ENCODE measurements at places on chromosomes 5 and 9.

DNA sequence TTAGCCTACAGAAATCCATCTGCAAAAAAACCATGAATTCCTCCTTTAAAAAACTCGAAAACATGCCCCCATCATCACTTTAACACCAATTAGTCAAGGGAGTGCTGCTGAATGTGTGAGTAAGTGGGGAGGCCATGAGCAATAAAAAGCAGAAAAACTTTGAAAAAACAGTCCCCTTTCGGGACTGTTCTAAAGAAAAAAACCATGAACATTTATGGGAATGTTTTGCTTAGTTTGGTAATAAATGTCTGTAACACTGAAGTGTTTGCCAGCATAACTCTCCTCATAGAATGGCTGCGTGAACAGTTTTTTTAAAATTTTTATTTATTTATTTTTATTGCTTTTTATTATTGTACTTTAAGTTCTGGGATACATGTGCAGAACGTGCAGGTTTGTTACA, 99.4 kb upstream of the TARS1 start:
- DNase-seq = no peak

GRCh38 chr5:91072881-91073280, 310.2 kb downstream of the ARRDC3 start:
- no peak for DNase-seq

GRCh38 chr5:138595180-138595795, 20.1 kb upstream of the HSPA9 start:
- DNase-seq = no peak

GRCh38 chr5:1784197-1785050, 15.2 kb downstream of the MRPL36 start:
- DNase-seq = no peak

- DNase-seq = no peak
Observed at GRCh38 chr9:33893861-33894260, 76.9 kb downstream of the UBE2R2 start.

DNA sequence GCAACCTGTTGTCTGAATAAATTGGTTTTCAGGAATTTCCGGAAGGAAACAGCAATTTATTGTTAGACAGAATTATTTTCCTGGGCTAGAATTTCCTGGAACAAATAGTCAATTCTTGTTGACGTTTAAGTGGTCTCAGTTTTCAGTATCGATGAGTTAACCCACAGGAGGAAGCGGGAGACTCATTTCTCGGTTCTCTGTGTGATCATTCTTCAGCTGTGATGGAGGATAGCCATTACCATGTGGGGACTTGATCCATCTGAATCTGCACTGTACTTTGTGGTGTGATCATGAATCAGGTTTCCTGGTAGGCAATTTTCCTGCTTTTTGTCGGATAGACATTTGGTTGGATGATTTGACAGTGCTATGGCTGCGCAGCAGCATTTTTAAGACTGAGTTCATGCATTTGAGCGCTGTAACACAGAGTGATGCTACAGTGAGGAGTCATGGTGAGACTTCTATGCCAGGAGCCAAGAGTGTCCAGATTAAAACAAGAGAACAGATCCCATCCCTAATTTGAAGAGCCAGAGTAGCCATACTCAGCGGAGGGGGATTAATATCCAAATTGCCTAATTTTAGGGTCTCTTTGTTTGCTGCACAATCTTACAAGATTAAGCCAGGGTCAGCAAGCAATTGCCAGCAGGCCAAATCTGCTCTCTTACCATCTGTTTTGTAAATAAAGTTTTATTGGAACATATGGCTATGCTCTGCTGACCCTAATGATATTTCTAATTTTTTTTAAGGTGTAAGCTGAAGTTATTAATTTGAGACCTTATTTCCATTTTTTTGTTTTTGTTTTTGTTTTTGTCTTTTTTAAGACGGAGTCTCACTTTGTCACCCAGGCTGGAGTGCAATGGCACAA, 355.9 kb downstream of the RAB3C start:
- DNase-seq = no peak

DNA sequence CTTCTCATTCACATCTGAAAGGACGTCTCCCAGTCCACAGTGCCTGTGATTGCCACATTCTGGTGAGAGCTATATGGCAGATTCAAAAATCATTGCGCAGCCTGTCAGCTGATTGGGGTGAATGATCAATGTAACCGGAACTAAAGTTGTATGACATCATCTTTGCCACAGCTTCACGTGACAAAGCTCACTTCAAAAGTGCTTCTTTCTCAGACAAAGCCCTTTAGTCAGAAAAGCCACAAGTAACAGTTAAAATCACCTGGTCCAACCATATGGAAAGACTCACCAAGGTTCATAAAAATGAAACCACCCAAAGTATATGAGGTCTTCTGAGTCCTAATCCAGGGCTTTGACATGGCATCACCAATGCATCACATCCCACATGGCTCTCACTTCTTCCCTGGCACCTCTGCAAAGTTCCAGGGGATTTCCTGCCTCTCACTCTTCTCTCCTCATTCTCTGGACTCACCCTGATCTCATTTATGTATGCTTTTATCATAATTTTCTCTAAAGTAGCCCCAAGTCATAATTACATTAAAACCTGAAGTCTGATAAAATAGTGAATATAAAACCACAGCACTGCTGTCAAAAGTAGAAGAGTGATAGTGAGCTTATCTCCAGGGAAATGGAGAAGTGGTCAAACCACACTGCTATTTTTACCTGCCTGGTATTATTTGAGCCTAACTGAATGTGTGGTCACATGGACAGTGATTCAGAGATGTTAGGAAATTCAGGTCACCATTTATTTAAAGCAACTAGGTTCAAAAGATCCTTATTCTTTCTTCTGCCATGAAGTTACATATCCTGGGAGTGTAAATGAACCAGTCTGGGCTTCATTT, 193.1 kb upstream of the PTGER4 start:
- DNase-seq = no peak

DNA sequence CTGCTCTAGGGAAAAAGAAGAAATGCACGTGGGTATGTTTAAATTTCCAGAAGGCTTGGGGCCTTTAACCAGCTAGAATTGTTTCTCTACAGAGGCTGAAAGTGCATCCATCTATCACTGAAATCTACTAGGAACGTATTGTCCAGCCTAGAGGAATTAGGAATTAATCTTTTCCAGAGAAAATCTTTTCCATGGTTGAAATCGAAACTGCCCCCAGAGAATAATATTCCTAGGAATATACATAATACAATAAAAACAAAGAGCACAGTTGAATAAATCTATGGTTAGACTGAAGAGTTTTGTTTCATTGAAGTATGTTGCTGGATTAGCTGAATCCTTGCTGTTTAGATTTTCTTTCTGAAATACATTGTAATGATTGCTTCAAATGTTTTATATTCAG, 378.5 kb downstream of the PLK2 start:
- no peak for DNase-seq

DNA sequence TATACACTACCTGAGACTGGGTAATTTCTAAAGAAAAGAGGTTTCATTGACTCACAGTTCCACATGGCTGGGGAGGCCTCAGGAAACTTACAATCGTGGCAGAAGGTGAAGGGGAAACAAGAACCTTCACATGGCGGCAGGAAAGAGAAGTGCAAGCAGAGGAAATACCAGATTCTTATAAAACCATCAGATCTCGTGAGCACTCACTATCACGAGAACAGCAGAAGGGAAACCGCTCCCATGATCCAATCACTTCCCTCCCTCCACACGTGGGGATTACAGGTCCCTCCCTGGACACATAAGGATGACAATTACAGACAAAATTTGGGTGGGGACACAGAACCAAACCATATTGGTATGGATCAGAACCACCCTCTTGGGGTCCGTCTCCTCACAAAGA, 44.2 kb upstream of the SPIN1 start:
- no peak for DNase-seq

DNA sequence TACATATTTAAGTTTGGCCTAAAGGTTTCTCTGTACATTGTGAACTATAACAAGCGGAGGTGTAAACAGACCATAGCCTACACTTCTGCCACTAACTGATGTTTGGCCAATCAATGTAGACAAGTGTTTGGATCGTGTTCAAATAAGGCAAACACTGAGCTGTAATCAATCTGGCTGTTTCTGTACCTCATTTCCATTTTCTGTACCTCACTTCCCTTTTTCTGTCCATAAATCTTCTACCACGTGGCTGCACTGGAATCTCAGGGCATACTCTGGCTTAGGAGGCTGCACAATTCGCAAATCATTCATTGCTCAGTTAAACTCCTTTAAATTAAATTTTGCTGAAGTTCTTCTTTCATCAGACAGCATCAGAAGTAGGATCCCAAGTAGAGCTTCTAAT, 140.9 kb downstream of the SLC25A46 start:
- DNase-seq = no peak

DNA sequence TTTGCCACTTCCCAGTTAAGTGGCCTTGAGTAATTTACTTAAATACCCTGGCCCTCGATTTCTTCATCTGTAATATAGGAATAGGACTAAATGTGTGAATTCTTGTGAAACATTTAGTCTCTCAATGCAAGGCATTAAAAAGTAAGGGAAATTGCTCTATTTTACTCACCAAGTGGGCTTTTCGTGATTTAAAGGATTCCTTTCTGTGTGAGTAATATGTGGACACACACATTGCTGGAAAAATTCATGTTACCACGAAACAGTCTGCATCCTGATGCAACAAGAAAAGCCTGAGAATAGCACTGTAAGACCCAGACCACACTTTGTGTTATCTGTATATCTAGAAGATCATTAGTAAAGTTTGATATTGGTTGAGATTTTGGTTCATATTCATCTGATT, 1243.0 kb upstream of the CDH9 start:
- no peak for DNase-seq

DNA sequence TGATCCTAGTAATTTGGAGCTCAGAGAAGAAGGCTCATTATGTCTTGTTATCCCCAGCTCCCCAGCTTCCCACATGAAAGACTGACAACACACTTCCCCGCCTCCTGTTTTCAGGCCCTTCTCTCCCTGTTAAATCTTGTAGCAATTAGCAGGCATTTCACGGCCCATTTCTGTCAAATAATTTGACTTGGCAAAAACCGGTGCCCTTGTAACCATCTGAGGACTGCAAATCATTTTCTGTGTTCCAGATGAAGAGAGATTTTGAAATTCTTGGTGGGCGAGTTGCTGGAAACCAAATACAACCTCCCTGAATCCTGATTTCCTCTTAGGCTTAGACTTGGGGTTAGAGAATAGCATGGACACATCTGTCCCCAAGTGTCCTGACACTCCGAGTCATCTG, 109.7 kb downstream of the MSX2 start:
- no peak for DNase-seq

GRCh38 chr5:66933066-66933465, 263.5 kb downstream of the CD180 start:
- DNase-seq = no peak

DNA sequence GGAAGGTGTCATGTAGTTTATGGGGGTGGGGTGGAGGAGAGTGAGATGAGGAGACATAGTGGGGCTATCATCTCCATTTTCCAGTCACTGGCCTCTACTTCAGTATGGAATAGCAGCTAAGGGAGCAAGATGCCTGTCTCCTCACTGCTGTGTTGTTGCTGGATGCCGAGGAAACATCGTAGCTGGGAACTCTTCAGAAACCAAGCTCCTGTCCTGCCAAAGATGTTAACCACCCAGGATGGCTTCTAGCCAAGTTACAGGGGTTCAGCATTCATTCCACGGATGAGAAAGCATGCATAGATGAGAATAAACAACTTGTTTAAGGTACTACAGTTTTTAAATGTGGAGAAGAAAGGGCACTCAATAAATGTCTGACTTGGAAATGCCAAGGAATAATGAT, 226.5 kb downstream of the ASTN2 start:
- DNase-seq = no peak

DNA sequence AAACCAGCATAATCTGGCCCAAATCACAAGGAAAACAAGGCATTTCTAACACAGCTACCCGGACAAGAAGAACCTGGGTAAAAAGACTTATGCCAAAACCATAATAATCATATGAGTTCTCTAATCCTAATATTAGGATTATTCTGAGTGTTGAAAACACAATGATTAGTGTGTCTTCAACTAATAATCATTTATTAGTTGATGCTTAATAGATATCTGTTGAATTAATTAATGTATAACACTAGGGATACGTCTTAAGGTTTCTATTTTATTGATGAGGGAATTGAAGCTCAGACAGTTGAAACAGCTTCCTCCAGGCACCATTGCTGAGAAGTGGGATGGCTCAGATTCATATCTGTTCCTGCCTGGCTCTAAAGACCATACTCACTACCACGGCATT, 112.2 kb downstream of the DOCK2 start:
- no peak for DNase-seq

GRCh38 chr9:69471433-69471832, 146.4 kb downstream of the ENTREP1 start:
- DNase-seq = no peak

DNA sequence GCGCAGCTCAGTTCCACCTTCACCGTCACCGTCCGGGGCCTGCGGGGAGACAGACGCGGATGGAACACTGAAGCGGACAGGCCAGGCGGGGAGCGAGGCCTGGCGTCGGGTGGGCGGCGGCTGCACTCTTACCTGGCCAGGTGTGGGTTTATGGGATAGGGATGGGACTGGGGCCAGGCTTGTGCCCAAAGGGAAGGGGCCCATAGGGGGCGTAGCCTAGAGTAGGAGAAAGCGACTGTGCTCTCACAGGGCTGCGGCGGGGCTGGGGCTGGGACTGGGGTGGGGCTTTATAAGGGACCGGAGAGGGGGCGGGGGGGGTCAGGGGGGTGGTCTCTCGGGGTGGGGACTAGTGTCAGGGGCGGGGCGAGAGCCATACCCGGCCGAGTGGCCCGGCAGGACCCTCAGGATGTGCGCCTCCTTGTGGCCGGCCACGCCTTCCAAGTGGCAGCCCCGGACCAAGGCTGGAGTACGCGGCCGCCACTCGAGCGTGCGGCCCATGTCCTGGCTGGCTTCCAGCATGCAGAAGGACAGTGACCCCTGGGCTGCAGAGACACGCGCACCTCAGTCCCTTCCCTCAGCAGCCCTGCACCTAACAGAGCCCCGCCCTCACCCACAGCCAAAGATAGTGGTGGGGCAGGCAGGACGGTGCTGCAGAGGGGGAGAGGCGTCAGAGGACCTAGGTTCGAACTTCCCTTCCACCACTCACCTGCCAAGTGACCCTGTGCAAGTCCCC, 22.8 kb downstream of the FPGS start:
- no peak for DNase-seq

Measured in amniotic stem cell (primary cell).